ENCODE measurements at places on chromosomes 1 and 21. TPM values are rescaled to one million over a fixed set of nuclear protein-coding genes. Genes with fewer than 3 reads are reported as not detected.

OR2T35 gene
- polyA plus RNA-seq: not detected

LCE6A gene
- not detected for polyA plus RNA-seq

C1orf167 gene
- polyA plus RNA-seq: 0.15 TPM

PLEKHA6 gene
- polyA plus RNA-seq: 20.6 TPM

ZFYVE9 gene
- 8.3 TPM for polyA plus RNA-seq

C1orf185 gene
- polyA plus RNA-seq: not detected

DHRS3 gene
- 10.2 TPM for polyA plus RNA-seq

KCNQ4 gene
- polyA plus RNA-seq: 0.09 TPM

PROX1 gene
- polyA plus RNA-seq: 0.03 TPM

PFDN2 gene
- 180 TPM for polyA plus RNA-seq

RXFP4 gene
- polyA plus RNA-seq: not detected

FAM72B gene
- polyA plus RNA-seq: 3.4 TPM

ICOSLG gene
- polyA plus RNA-seq: 0.09 TPM

LGR6 gene
- not detected for polyA plus RNA-seq

LRRC53 gene
- not detected for polyA plus RNA-seq

ANKRD65 gene
- 0.11 TPM for polyA plus RNA-seq

LCE1B gene
- polyA plus RNA-seq: not detected

RHBG gene
- polyA plus RNA-seq: not detected

RNU11 gene
- polyA plus RNA-seq: not detected

TSPEAR gene
- polyA plus RNA-seq: not detected

CRYBG2 gene
- not detected for polyA plus RNA-seq

TAF13 gene
- polyA plus RNA-seq: 28.0 TPM

COL11A1 gene
- 4.6 TPM for polyA plus RNA-seq

TGFB2 gene
- polyA plus RNA-seq: 3.7 TPM

EPS8L3 gene
- polyA plus RNA-seq: not detected

DDAH1 gene
- polyA plus RNA-seq: 89.0 TPM

ATP1A2 gene
- 0.15 TPM for polyA plus RNA-seq

PMF1 gene
- polyA plus RNA-seq: 74.9 TPM

DNAI4 gene
- polyA plus RNA-seq: 0.63 TPM

TDRKH gene
- 0.86 TPM for polyA plus RNA-seq

CASQ1 gene
- polyA plus RNA-seq: 0.21 TPM

All from IMR-90 (cell line).